ENCODE measurements at places on chromosomes 7 and 10.

DNA sequence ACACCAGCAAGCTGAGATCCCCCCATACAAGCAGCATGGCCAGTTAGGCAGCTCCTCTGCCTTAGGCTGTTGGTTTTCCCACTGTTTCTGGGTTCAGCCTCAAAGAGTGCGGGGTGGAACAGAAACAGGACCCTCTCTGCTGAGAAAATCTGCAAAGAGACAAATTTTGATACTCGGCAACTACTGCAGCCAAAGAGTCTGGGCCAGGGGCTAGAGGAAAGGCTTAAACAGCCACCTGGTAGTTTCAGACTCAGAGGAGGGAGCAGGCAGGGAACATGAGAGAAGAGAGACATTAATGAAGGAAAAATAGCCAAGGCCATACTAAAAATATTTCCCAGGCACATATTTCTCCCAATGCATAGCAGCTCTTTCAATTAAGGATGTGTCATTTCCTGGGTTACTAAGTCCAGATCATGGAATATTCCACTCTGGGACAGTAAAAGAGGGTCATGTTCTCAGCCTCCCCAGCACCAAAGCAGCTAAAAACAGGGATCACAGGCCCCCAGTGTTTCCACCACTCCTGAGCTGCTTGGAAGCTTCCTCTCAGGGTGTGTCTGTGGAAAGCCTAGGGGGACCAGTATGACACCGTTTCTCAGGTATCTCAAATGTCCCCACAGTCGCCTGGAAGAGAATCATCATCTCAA lies 29.8 kb downstream of the PDLIM1 start:
- no peak overlapping the region for H3K4me3 ChIP-seq
- peaks cover 12% of the 10 kb centered on the region for H3K27me3 ChIP-seq
- H3K27ac ChIP-seq, result no peak overlapping the region
- H3K36me3 ChIP-seq, result no peaks in the 10 kb centered on the region
- no peaks in the 10 kb centered on the region for H3K4me1 ChIP-seq
- no peak for DNase-seq

- H3K27ac ChIP-seq, result no peak overlapping the region
- peaks cover 26% of the 10 kb centered on the region for H3K27me3 ChIP-seq
- H3K4me1 ChIP-seq, result no peaks in the 10 kb centered on the region
- no peaks in the 10 kb centered on the region for H3K36me3 ChIP-seq
Observed at GRCh38 chr10:129870474-129870757, 93.7 kb downstream of the EBF3 start.

DNA sequence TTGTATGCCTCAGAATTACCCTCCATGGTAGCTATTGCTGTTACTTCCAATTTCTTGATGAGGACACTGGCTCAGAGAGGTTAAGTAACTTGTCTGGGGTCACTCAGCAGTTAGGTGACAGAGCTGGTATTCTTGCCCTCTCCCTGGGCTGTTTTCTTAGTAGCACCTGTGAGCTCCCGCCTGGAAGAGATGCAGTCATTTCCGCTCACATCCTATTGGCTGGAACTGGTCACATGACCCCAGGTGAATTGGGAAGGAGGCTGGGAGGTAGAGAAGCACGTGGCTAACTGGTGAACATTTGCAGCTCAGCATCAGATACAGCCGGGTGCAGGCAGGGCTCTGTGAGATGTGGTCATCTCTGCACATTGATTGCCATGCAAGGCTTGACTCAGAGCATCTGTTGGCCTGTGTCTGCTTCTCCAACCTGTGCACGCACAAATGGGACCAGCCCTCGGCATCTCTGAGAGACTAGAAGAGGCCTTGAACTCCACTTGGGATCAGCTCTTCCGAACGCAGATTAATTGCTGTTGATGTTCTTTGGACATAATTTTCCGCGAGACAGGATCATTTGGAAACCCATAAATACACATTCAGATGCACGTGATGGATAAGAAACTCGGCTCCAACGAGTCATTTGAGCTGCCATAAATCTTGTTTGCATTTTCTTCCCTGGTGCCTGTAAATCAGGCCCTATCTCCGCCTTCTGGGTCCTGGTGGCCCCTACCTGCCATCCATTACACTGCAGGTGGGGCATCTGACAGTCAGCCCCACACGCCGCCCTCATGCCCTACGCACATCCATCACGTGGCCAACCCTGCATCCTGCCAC lies 42.8 kb downstream of the MYL10 start:
- no peak overlapping the region for H3K27ac ChIP-seq
- no peak for DNase-seq
- H3K4me1 ChIP-seq, result peaks cover 4% of the 10 kb centered on the region
- H3K36me3 ChIP-seq, result peaks cover 3% of the 10 kb centered on the region
- no peak overlapping the region for H3K4me3 ChIP-seq

GRCh38 chr7:64308016-64308270 lies 5.8 kb upstream of the ZNF736 start:
- H3K4me1 ChIP-seq, result peaks cover 13% of the 10 kb centered on the region
- H3K27me3 ChIP-seq, result no peaks in the 10 kb centered on the region
- peak overlapping the region; percentile 96 for H3K4me3 ChIP-seq
- H3K36me3 ChIP-seq, result no peaks in the 10 kb centered on the region
- DNase-seq, result no peak

DNA sequence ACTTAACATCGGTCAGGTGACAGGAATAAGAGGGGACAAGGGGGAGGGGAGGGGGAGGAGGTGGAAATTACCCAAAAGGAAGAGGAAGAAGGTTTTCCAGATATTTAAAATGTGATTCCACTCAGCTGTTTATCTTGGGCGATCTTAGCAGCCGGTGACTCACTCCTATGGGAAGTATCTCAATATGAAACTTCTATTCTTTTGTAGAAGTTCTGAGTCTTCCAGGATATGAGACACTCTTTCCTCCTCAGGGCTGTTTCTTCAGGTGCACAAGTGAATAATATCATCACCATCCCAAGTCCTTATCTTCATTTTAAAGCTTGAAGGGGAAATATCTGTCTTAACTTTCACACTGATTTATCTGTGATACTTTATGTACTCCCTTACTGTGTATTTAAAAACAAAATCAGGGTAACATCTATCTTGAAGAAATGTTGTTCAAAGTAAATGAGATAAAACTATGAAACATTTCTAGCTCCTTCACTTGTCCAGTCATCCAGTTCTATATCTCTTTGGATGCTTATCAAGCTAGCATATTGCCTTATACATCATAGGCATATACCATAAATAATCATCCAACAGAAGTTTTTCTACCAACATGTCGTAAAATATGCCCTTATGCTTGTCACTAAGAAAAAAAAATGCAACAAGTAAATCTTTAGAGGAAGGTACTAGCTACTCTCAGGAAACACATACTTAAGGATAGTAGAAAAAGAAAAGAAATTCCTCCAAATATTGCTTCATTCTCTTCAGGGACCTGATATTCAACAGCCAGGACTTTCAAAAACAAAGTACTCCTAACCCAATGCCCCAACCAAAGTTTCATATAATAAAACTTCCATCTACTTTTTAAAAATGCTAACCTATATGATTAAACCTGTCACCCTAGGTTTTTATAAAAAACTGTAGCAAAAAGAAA lies 13.7 kb downstream of the DOCK4 start:
- no peaks in the 10 kb centered on the region for H3K4me1 ChIP-seq
- DNase-seq, result no peak
- H3K27ac ChIP-seq, result no peak overlapping the region
- peaks cover 57% of the 10 kb centered on the region for H3K27me3 ChIP-seq

DNA sequence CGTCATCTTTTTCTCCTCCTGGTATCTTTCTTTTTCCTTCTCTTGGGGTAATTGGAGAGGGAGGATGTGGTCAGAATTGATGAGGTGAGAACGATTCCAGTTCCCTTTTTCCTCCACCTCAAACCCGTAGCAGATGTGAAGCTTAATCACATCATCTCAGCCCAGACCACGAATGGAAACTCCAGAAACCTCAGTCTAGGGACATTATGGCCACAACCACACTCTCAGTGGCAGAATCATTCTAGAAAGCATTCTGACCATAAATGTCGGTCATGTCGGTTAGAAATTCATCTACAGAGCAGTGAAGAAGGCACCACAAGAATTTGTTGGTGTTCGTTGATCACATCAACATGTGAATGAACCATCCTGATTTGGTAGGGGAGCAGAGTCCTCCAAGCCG lies 78.7 kb downstream of the GATA3 start:
- peak overlapping the region; percentile 86 for H3K4me3 ChIP-seq
- no peaks in the 10 kb centered on the region for H3K36me3 ChIP-seq
- peaks cover 37% of the 10 kb centered on the region for H3K4me1 ChIP-seq
- peak overlapping the region; percentile 86 for H3K27ac ChIP-seq

DNA sequence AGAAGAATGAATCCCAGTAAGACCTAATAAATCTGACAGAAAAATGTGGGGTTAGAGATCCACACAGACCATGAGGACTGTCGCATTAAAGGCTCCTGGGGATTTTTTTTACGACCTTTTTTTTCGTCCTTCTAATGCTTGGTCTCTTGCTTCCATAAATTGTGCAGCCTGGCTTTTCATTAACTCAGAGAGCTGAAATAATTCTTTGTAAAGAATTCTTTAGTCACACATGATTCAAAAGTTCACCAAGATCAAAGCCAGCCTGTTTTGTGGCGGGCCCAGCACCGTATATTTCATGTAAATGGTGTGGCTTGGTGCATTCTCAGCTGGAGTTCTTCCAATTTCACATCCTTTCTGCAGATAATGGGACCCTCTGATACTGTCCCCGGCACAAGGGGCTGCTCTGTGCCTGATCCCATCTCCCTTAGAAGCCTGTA lies 206.6 kb upstream of the BMPER start:
- H3K27ac ChIP-seq, result no peak overlapping the region
- H3K27me3 ChIP-seq, result no peaks in the 10 kb centered on the region
- H3K4me1 ChIP-seq, result no peaks in the 10 kb centered on the region
- H3K36me3 ChIP-seq, result no peaks in the 10 kb centered on the region

DNA sequence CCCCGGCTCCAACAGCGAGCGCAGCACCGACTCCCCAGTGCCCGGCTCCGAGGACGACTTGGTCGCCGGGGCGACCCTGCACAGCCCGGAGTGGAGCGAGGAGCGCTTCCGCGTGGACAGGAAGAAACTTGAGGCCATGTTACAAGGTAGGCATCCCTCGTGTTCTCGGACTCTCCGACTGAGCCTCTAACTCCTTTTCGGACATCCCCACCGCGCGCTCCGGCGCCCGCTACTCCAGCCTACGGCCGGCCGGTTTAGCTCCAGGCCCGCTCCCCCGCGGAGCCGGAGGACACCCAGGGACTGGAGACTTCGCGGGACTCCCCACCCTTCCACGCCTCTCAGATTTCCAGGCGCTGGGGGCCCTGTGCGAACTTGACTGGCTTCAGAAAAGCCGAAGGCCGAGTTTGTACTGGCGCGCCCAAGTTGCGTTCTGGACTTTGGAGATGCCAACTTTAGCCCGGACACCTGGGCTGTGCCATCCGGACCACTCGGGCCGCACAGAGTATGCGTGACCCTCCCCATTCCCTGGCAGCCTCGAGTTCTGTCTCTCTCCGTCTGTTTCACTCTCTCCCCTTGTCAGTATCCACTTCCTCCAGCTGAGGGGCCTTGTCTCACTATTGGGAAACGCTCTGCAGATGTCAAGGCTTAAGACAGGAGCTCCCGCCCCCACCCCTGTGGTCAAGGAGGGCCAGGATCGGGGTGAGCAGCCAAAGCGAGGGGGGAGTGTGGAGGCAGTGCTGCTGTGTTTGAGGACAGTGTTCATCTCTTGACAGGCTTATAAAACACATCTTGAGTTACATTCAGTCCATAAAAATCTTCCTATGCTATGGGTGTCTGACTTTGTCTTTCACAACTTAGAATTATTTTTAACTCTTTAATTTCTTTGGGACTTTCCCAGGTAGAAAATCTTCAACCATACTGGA lies 777 bp downstream of the BICC1 start:
- H3K4me1 ChIP-seq, result peaks cover 9% of the 10 kb centered on the region
- H3K27me3 ChIP-seq, result peaks cover 42% of the 10 kb centered on the region

DNA sequence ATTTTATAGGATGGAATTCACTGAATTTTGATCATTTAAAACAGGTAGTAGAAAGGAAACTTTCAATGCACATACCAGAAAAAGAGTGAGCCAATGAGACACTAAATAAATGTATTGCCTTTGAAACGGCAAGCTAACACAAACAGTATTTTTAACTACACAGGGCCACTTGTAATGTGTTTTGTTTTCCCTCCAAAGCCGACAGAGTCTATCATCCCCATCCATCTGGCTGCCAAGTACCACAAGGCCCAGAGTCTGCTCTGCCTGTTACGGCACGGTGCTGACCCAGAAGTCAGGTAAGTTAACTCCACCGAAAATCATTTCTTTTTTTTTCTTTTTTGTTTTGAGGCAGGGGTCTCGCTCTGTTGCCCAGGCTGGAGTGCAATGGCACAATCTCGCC lies 1.5 kb downstream of the ANKRD61 start:
- peak overlapping the region; percentile 45 for H3K27ac ChIP-seq
- H3K36me3 ChIP-seq, result peaks cover 3% of the 10 kb centered on the region
- H3K27me3 ChIP-seq, result no peaks in the 10 kb centered on the region
- no peak overlapping the region for H3K4me3 ChIP-seq
- H3K4me1 ChIP-seq, result peaks cover 11% of the 10 kb centered on the region
- no peak for DNase-seq
